Stimulated activated CD4-positive, alpha-beta T cell treated with anti-CD3 and anti-CD28 coated beads, Interleukin-15, amount 100 ng/mL, for 24 hours (primary cell): ENCODE measurements at places on chromosomes 5 and 9.

GRCh38 chr5:144538845-144539244 is 368.2 kb downstream of the KCTD16 start:
- DNase-seq = no peak

DNA sequence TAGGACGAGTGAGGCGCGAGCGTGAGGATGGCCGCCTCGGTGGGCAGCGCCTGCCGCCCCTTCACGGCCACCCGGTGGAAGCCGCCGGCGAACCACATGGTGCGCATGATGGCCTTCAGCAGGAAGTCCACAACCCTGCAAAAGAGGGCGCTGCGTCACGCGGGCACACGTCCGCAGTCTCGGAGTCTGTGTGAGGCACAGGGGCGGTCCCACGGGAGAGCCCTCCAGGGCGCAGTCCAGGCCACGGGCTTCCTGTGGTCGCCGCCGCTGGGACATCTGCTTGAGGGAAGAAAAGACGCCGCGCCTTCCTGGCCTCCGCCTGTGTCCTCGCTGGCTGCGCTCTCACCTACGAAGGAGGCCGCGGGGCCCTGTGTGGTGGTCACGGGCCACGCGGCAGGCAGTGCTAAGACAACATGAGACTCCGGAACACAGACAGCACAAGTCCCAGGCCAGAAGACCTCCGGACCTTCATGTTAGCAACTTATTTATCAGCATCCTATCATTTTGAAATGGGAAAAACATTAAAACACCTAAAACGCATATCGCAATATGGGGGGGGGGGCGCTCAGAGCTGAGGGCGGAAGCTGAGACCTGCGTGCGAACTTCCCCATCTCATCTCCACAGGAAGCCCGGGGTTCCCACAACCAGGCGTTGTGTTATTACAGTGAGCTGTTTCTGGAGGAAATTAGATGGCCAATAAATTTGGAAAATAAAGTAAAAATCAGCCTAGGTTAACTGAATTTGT is 28.8 kb downstream of the LPCAT1 start:
- DNase-seq = no peak

GRCh38 chr5:72144762-72145161 is 37.5 kb downstream of the MAP1B start:
- DNase-seq = no peak

DNA sequence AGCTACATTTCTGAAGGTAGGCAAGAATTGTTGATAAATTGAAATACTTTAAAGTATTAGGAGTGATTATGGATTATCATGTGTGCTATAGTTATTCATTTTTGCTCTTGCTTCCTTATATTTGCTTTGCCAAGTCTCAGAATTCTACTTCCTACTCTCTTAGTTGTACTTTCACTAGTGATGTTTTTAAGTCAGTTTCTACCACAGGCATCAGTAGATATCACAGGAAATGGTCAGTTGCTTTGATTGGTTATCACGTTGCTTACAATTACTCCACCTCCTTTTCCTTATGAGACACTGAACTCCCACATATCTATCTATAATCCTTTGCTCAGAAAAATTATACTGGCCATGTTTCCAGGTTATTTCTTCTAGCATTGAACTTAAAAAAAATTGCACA is 472.8 kb downstream of the DMRTA1 start:
- DNase-seq = no peak

- no peak for DNase-seq
Measured at GRCh38 chr5:151413800-151414199, 33.6 kb upstream of the SLC36A1 start.

GRCh38 chr9:33256236-33256635 is 8.3 kb downstream of the BAG1 start:
- no peak for DNase-seq

DNA sequence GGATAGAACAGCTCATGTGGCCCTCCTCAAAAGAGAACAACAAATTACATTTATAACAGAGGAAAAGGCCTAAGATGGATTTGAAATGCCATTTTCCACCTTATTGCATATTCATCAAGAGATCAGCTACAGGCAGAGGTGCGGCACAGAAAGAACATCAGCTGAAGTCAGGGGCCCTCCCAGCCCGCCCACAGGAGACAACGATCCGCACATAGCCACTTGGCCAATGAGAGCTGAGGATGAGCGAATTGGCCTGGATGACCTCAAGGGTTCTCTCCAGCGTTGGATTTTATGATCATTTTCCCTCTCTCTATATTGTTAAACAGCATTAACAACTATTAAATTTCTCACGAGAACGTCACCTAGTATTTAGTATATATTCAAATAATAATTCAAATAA is 97.6 kb downstream of the GNAQ start:
- no peak for DNase-seq

GRCh38 chr5:144548936-144549335 is 378.3 kb downstream of the KCTD16 start:
- DNase-seq = no peak

GRCh38 chr9:13555516-13555915 is 276.0 kb upstream of the MPDZ start:
- no peak for DNase-seq

DNA sequence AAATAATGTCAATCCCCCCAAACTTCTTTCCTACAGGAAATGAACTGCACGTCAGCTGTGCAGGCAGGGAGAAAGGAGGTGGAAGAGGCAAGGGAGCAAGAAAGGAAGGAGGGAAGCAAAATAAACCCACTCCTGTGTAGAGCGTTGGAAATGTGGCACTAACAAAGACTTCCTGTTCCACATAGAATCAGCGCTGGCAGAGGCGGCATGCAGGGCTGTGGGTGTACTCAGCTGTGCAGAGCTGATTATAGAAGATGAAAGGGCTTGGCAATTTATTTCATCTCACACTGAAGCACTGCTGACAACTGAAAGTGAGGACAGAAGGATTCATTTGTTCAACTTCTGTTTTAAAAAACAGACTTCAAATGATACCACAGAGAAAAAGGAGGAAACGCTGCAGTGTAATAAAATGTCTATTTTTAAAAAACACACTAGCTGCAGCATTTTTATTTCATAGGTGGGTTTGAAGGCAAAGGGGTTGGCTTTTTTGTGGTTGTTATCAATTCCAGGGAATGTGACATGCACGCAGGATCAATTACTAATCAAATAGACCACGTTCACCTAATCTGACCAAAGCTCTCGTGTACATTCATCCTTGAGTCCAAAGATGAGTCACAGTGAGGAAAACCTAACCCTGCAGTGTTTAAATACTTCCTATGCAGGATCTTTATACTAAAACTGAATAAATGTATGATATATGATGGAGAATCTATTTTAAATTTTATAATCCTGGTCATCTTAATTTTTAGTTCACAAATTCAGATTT is 583.5 kb downstream of the ZNF608 start:
- no peak for DNase-seq

- no peak for DNase-seq
Measured at GRCh38 chr5:127254729-127255284, 35.8 kb upstream of the MEGF10 start.

DNA sequence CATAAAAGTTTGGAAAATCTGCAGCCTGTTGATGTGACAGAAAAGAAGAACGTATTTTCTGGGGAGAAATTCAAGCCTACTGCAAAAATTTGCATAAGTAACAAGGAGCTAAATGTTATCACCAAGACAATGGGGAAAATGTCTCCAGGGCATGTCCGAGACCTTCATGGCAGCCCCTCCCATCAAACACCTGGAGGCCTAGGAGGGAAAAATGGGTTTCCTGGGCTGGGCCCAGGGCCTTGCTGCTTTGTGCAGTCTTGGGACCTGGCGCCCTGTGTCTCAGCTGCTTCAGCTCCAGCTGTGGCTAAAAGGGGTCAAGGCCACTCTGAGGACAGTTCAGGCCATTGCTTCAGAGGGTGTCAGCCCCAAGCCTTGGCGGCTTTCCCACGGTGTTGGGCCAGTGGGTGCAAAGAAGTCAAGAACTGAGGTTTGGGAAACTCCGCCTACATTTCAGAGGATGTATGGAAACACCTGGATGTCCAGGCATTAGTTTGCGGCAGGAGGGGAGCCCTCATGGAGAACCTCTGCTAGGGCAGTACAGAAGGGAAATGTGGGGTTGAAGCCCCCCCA is 13.1 kb downstream of the CERT1 start:
- no peak for DNase-seq

GRCh38 chr5:120843390-120843980 is 379.4 kb downstream of the PRR16 start:
- DNase-seq = no peak

GRCh38 chr5:110916381-110917049 is 155.0 kb upstream of the TSLP start:
- no peak for DNase-seq

DNA sequence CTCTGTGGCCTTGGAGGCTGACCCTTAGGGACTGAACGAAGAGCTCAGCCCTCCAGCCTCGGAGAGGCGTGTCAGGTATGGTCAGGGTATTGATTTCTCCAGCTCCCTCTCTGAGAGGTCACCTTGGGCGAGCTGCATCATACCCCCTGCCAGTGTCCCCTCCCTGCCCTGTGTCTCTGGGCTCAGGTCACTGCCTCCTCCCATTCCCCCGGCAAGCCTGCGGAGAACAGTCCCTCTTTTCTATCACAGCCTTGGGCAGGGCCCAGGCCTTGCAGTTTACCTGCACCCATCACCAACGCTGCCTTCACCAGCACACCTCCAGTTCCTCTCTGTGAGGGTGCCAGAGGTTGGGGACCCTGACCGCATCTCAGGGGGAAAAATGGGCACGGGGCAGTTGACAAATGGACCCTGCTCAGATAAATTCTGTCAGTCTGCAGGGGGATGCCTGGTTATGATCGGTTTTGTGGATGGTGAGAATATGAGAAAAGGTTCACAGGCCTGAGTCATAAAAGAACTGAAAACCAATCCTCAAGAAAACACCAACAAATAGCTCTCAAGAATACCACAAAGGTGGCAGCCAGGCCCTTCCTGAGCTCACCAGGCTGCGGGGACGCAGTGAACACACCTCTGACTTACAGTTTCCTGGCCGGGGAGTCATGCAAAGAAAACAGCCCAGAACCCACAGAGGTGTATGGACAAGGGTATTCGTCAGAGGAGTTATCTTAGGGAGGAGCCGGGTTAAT is 24.7 kb upstream of the RXRA start:
- peak; percentile 71 for DNase-seq

DNA sequence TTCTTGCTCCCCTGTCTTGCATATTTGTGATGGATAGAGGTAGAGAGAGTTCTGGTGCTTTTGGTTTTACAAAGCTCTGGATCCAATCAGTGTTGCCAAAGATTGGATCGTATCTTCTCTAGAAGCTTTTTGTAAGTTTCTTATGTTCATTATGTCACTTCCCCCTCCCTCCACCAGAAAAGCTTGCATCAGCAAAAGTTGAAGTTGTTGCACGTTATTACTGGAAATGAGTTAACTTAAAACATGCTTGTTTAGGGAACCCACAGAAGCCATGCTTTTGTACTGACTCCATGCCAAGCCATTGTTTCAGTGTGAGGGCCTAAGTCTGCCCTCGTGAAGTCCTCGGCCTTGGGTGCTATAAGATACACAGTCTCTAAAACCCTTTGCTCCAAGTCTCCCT is 186.5 kb downstream of the ERCC6L2 start:
- no peak for DNase-seq

DNA sequence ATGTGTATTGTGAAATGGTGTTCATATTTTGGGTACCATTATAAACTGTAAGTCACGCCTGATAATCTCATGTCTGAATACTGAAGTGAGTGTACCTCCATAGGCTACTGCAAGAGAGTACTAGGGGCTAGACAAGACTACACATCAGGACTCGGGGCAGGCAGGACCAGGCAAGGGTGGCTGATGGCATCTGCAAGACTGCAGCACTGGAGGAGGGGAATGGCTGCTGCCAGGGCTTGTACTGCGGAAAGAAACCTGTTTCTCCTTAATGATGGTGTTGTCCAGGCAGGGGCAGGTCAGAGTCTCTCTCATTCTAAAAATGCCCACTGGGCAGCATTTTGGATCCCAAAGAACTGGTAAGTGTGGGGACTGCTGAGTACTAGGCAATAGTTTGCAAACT is 172.5 kb downstream of the RAB3C start:
- no peak for DNase-seq

- DNase-seq = no peak
Measured at GRCh38 chr5:118529361-118530144, 458.8 kb downstream of the DTWD2 start.

DNA sequence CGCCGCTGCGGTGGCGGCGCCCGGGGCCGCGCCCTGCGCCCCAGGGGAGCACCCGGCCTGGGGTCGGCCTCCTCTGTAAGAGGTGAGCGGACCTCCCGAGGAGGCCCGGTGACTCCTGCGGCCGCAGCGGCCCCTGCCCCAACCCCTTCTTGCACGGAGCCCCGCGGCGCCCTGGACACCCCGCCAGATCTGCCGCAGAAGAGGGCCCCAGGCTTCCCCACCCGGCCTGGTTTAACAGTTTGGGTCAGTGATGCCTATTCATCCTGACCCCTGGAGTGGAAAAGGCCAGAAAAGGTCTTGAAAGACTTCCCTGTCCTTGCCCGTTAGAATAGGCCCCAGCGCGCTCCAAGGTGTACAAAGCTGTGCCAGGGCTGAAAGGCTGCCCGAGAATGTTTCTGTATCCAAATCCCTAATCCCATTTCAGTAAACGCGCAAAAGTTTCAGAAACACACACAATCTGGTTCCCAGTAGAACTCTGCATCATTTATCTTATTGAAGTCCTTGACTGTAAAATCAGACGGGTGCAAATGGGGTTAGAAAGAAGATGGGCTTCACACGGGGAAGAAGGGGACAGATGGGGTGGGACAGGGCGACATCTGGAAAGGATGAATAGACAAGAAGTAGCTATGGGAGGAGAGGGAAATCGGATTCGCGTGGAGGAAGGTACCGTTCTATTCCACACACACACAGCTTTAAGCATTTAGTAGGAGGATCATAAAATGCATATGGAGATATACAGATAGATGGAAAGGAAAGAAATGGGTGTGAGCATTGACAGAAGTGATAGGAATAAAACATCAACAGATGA is 1.1 kb upstream of the SSBP2 start:
- DNase-seq = no peak

DNA sequence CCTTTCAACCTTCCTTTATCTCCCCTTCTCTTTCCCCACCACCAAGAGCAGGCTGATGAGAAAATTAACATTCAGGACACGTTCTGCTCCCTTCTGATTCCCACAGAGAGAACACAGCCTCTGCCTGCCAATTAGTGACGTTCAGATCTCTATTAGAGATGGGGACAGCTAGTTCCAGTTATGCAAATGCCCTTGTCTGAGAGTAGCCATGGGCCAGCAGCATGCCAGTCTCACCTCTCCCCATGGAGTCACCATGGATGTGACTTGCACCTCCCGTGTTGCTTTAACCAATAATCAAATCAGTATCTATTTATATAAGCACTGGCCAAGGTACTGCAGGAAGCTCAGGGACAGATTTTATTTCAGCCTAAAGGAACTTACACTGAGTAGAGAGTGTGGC is 61.3 kb downstream of the KCNIP1 start:
- no peak for DNase-seq

DNA sequence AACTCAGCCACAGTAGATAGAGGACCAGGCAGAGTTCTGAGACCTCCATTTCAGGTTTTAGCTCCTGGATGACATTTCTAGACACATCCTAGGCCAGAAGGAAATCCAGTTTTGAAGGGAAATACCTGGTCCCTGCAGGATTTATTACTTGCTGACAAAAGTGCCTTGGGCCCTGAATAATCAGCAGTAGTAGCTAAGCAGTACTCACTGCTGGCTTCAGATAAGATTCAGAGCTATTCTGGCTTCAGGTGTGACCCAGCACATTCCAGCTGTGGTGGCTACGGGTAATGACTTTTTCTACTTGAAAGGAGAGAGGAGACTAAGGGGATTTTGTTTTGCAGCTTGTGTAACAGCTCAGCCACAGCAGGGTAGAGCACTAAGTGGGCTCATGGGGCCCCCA is 34.0 kb downstream of the NDUFAF2 start:
- DNase-seq = no peak
